Amygdala (tissue), 56 donors: ENCODE measurements at places on chromosomes 11 and 22.
A peak's percentile ranks its signal among the peaks of the same experiment; 100 is the strongest.

DNA sequence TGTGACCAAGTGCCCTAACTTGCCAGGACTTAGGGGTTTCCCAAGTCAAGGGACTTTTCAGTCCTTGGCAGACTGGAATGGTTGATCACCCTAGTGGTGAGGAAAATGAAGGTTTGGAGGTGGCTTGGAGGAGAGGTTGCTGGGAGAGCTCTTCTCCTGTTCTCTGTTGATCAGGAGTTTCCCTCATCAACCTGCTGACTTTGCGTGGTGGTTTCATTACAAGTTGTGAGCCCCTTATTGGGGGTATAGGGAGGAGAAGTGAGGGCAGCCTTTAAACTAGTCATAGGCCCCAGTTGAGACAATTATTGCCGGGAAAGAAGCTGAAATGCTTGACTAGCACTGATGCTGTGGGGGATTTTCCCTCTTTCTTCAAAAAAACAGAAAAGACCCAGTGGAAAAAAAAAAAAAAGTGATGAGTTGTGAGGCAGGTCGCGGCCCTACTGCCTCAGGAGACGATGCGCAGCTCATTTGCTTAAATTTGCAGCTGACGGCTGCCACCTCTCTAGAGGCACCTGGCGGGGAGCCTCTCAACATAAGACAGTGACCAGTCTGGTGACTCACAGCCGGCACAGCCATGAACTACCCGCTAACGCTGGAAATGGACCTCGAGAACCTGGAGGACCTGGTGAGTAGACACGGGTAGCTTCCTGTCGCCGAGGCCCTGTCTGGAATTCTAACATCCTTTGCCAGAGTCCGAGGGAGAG is at the start of gene CXCR5:
Gene CXCR5 (plus strand): TSS at position 525 of the 704 bp plus-strand sequence. CDS start 50 bp downstream, at position 575.
- DNase-seq, result no peak

- DNase-seq, result no peak
Observed at GRCh38 chr11:44818110-44818509, 91.3 kb downstream of the TSPAN18 start.

DNA sequence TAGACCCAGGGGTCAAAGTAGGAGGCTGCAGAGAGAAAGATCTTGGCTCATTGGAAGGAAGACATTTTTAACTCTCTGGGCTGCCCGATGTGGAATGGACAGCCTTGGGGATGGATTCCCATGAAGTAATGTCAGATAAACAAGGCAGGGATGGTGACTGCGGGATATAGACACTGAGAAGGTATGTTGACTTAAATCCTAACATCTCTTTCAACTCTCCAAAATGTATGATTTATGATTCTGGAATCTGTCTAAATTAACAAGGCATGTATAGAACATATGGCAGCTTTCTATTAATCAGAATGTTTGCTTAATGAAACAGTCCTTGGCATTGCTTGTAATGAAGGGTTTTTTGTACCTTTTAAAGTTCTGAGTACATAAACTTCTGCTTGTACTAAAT is 56.1 kb upstream of the VSTM5 start:
- DNase-seq, result no peak

DNA sequence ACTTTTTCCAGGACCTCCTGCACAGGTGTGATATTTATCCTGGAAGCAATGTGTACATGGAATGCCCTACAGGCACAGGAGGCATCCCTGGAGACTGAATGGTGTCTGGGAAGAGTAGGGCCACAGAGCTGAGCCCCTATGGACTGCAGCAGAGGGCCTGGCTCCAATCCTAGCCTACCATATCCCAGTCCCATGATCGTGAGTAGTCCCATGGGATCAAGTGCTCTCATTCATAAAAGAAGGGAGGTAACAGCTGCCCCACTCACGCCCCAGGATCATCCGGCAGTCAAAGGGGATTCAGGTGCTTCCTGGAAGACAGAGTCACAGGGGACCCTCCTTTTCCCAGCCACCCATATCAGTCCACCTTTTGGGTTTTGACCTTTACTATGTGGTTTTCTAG is 24.0 kb downstream of the ANKK1 start:
- no peak for DNase-seq

DNA sequence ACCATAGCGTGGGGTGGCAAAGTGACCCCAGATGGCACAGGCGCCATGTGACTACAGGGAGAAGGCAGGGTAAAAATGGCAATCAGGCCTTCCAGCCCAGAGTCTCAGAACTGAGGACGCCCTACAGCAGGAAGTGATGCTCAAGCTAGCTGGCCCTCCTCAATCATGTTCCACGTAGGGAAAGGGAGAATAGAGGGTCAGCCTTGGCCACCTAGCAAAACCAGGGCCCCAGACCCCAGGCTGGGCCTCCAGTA is 978 bp upstream of the ANKRD13D start:
- DNase-seq, result no peak

DNA sequence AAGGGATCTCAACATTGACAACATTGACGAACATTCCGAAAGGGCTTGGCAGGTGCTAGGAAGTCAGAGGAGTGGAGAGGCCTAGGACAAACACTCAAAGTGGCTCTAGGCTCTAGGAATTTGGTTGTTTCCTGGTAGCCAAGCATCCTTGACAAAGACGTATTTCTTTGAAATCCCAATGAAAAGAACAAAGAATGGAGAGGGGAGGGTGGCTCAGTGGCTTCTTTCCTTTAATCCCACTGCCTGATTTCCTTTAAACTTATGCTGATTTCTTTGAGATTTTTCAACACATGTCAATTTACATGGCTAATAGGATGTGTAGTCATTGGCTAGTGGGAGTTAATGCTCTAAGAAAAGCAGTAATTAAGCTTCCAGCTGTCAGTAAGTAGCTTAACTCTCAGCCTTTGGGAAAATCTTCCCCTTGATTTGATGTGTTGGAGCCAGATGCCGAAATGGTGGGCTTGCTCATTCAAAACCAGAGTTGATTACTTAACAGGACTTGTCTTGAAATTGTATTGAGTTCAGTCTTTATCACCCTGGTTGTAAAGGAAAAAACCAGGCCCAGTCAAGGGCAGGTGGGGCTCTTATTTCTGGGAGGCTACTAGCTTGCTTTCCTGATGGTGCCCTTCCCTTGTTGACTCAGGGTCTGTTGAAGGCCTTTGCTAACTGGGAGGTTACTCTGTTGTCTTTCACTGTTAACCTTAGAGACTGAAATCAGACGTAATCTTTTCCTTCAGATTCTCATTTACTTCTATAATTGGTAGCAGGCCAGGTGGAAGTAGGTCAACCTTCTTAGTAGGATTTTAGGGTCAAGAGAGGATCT is 44.6 kb upstream of the SORL1-AS1 start:
- DNase-seq, result no peak

DNA sequence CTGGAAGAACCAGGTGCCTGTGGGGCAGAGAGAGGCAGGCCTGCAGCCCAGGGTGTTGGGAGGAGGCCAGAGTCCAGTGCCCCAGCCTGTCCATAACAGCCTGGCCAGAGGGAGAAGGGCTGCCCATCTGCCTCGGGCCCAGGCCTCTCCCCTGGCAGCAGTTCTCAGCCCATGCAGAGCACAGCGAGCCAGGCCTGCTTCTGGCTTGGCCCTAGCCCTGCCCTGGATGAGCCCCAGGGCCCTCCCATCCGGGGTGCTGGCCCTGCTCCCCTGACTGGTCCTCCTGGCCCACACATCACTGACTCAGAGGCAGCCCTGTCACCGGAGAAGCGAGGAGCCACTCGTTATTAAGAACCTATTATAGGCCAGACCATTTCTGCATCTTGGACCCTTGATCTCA is 19.7 kb upstream of the MYRF start:
- DNase-seq, result peak; percentile 19

- DNase-seq, result no peak
Observed at GRCh38 chr22:24053481-24054226, 42.5 kb downstream of the CABIN1 start.

- no peak for DNase-seq
Observed at GRCh38 chr11:93100211-93100610, 97.6 kb downstream of the SLC36A4 start.

GRCh38 chr22:46612904-46613605 is 7.1 kb upstream of the GRAMD4 start:
- no peak for DNase-seq

DNA sequence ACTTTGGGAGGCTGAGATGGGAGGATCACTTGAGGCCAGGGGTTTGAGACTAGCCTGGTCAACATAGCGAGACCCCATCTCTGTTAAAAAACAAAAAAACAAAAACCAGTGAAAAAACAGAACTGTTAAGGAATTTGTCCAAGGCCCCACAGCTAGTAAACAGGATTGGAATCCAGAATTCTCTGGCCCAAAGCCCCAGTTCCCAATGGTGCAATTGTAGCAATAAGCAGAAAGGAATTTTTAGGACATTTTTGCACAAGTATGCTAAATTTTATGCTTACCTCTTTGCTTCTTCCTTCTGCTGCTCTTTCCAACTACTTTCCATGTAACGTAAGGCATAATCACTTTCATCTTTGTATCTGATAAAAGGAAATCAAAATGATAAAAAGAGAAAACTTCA is 11.6 kb downstream of the MISFA start:
- no peak for DNase-seq

- no peak for DNase-seq
Observed at GRCh38 chr22:45262931-45263462, 21.8 kb upstream of the UPK3A start.

- no peak for DNase-seq
Observed at GRCh38 chr11:64078905-64079304, 43.2 kb downstream of the FLRT1 start.

- DNase-seq, result no peak
Observed at GRCh38 chr11:121341609-121342008, 49.0 kb downstream of the SC5D start.

DNA sequence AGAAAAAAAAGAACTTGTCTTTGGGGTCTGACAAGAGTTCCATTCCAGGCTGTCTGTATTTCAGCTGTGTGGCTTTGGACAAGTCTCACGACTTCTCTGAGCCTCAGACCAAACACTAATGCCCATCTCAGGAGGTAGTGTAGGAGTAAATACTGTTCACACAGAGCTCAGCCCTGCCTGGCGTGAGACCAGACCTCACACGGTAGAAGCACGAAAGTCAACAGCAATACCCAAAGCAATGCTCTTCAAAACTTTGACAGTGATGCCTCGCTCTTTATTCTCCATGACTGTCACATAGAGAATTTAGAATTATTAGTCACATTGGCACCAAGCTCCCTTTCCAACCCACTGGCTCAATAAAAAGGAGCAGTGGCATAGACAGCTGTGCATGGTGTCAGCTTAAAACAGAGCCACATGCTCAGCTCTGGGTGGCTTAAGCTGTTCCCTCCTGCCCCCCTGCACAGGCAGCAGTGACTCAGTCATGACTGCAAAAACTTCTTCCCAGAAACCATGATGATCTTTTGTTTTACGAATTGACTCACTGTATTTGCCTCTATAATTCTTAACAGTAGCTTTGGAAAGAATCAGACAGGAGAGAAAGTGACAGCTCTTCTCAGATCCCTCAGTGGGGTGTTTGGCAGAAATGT is 74.0 kb upstream of the PHF21B start:
- no peak for DNase-seq

GRCh38 chr11:112455791-112456190 is 195.1 kb upstream of the PLET1 start:
- DNase-seq, result no peak

DNA sequence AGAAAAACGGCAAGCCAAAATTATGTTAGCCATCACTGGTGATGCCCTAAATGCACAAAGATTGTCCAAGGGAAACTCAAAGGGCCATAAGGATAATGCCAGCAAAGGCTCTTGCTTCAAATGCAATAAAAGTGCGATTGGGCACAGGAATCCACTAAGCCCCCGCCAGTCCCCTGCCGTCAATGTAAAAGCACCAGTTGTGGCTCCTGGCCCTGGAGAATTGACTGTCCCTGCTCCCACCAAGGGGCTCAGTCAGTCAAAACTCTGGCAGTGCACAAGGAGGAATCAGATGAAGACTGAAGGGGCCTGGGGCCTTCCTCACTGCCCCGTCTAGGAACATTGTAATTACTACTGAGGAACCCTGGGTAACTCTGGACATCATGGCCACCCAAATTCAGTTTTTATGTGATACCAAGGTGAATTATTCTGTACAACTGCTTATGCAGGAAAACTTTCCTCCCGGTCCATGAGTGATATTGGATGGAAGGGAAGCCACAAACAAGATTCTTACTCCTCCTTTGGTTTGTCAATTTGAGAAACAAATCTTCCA is 85.6 kb downstream of the PIWIL4 start:
- no peak for DNase-seq

DNA sequence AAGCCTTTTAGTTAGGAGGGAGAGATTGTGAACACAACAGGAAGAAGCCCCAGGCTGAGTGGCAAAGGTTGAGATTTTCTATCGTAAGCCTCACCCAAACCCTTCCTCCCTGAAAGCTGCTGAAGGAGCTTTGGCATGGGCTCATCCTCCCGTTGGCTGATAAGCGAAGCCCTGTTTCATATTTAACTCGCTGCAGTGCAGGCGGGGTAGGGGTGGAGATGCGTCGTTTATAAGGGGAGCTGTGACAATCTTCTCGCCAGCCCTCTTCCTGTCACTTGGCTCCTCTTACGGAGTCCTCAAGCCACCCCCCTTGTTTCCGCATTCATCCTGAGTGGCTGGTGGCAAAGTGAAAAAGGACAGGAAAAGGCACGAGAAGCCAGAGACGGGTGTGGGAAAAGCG is 137.0 kb downstream of the OR4C45 start:
- DNase-seq, result no peak

DNA sequence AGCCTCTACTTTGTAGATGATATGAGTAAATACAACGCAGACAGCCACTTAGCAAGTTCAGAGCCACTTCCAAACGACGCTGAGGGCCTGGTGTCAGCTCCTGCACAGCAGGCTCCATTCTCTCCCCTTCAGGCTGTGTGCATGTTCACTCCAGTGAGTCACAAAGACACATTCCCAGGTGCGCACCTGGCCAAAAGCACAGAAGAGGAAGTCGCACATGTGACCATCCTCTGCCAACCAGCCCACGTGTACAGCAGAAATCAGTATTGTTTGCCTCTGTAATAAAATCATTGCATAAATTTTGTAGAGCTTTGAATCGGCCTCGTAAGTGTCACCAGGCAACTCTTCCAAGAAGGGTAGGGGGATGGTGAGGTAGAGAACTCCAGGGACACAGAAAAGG is 19.5 kb upstream of the TPH1 start:
- no peak for DNase-seq
